Mammary epithelial cell (primary cell): ENCODE measurements at places on chromosomes 2 and 18. TPM values are rescaled to one million over a fixed set of nuclear protein-coding genes. Genes with fewer than 3 reads are reported as not detected.

SATB2 gene
- total RNA-seq, result 7.5 TPM

THSD7B gene
- total RNA-seq, result under 0.01 TPM

TUBA4B gene
- total RNA-seq, result not detected in 2 replicates

RESP18 gene
- total RNA-seq, result not detected in 2 replicates

NOL4 gene
- 0.33 TPM for total RNA-seq

TPGS2 gene
- 85.7 and 125 TPM in 2 replicates for total RNA-seq

SLC14A1 gene
- under 0.01 TPM for total RNA-seq

HMSD gene
- total RNA-seq, result not detected

CYP20A1 gene
- 17.5 and 17.6 TPM in 2 replicates for total RNA-seq

ASB18 gene
- total RNA-seq, result not detected

TACR1 gene
- not detected in 2 replicates for total RNA-seq

HOXD11 gene
- not detected in 2 replicates for total RNA-seq

IRS1 gene
- total RNA-seq, result 19.7 and 36.2 TPM in 2 replicates

TP53I3 gene
- total RNA-seq, result 53.4 and 85.8 TPM in 2 replicates

ALS2 gene
- total RNA-seq, result 53.3 TPM

MC4R gene
- total RNA-seq, result not detected in 2 replicates

IAH1 gene
- 53.1 and 63.8 TPM in 2 replicates for total RNA-seq

UGT1A10 gene
- total RNA-seq, result not detected in 2 replicates

VIT gene
- 0.67 TPM for total RNA-seq

ARHGAP28 gene
- total RNA-seq, result 0.27 and 0.38 TPM in 2 replicates

ACAA2 gene
- 45.9 and 61.7 TPM in 2 replicates for total RNA-seq

ALKAL2 gene
- not detected in 2 replicates for total RNA-seq

PDCL3 gene
- 24.5 and 25.7 TPM in 2 replicates for total RNA-seq

PRSS56 gene
- total RNA-seq, result not detected in 2 replicates

NRP2 gene
- total RNA-seq, result 32.3 TPM

MAP3K2 gene
- 50.4 and 73.9 TPM in 2 replicates for total RNA-seq

SEPTIN10 gene
- 76.4 and 92.0 TPM in 2 replicates for total RNA-seq
